ENCODE measurements at places on chromosomes 11 and 22.

DNA sequence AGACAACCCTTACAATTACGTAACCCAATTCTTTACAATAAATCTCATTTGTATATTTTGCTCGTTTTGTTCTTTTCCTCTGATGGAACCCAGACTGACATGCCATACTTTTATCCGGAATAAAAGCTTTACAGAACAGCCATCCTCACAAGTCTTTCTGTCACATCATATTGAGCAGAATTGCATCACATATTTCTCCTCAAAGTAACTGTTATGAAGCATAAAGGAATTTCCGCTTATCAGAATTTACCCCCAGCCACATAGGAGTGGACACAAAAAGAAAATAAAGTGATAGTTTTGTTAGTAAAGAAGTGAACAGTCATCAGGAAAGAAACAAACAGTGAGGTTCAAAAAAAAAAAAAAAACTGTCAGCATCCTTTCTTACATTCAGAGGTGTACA lies 539.5 kb upstream of the LUZP2 start:
- no peak for DNase-seq

GRCh38 chr11:61926235-61926634 lies 8.9 kb upstream of the RAB3IL1 start:
- DNase-seq, result no peak

DNA sequence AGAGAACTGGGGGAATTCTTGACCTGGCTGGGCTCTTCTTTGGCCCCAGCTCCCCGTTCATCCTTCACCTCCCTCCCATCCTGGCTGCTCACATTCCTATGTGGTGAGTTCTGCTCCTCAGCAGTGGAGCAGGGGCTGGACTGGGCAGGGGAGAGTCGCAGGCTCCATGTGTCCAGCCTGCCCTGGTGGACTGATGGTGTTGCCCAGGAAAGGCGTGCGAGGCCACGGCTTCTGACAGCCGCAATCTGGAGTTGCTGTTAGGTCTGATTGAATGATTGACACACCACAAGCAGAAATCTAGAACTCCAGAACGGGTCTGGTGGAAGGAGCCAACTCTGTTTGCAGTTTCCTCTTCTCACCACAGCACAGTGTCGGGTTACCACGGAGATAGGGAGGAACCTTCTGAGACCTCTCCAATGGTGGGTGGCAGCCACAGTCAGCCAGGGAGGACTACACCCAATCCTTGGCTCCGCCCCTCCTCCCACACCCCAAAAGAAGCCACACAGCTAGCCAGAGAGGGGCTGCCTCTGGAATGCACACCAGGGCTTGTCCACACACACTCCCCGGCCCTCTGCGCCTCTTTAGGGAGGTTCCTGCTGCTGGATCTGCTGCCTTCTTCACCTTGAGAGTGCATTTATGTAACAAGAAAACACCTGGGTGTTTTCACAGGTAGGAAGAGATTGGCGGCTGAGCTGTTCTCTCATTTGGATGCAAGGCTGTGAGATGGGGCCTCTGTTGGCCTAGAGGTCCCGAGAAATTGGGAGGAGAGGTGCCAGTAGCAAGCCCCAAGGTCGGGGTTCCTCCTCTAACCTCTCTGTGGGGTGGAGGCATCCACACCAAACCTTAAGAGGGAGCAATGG lies 56.4 kb upstream of the CD44 start:
- DNase-seq, result peak; percentile 93

DNA sequence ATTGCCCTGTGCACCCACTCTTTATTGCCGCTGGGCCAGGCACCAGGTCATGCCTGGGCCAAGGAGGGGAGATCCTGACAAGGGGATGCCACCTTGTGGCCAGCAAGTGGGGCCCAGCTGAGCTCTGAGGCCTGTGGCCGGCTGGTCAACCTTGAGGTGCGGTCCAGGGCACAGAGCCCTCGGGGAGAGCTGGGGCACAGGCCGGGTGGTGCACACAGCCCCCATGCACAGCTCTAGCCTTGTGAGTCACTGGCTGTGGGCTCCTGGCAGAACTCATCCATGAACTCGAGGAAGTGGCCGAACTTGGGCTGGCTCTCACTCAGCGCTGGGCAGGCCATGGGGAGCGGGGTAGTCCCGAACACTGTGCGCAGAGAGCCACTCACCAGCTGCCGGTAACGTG lies 94.3 kb downstream of the RNF169 start:
- no peak for DNase-seq

- DNase-seq, result no peak
These were observed 116.3 kb downstream of the STK33 start for GRCh38 chr11:8477680-8478079.

- no peak for DNase-seq
These were observed 17.8 kb downstream of the TSPAN4 start for GRCh38 chr11:860234-861104.

GRCh38 chr22:28247667-28248363 lies 328.8 kb upstream of the PITPNB start:
- no peak for DNase-seq

GRCh38 chr11:69552951-69553350 lies 71.5 kb downstream of the LINC01488 start:
- no peak for DNase-seq
